ENCODE measurements at places on chromosomes 7 and 10.

DNA sequence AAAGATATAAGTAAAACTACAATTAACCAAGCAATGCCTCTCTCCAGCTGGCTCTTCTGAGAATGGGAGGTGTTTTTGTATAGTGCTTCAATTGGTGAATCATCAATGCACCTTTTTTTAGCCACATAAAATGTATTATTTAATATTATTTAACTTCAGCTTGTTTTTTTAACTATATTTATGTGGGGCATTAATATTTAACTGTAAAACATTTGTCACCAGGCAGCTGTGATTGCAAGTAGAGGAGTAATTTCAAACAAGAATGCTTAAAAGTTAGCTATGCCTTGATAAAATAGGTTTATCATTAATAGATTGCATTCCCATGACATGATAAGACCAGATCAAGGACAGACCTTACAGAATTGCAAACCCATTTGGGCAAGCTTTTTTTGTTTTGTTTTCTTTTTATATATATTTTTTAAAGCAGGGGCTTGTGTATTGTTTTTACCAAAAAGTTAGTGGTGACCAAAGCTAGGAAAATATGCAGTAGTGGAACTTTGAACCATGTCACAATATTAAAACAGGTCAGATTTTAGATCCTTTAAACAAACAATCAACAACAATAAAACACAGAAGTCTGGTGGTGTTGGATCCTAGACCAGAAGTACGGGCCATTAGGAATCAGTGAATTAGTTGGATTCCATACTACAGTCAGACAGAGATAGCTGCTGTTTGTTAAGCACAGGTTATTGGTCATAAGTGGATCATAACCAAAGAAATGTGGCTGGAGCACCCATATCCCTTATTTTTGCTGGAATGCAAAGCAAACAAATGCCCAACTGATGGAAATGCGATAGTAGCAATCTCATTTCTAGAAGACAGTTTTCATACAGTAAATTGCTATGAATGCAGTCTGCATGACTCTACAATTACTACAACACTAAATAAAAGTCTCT, 2.9 kb downstream of the CAV2 start:
- no peak for DNase-seq

DNA sequence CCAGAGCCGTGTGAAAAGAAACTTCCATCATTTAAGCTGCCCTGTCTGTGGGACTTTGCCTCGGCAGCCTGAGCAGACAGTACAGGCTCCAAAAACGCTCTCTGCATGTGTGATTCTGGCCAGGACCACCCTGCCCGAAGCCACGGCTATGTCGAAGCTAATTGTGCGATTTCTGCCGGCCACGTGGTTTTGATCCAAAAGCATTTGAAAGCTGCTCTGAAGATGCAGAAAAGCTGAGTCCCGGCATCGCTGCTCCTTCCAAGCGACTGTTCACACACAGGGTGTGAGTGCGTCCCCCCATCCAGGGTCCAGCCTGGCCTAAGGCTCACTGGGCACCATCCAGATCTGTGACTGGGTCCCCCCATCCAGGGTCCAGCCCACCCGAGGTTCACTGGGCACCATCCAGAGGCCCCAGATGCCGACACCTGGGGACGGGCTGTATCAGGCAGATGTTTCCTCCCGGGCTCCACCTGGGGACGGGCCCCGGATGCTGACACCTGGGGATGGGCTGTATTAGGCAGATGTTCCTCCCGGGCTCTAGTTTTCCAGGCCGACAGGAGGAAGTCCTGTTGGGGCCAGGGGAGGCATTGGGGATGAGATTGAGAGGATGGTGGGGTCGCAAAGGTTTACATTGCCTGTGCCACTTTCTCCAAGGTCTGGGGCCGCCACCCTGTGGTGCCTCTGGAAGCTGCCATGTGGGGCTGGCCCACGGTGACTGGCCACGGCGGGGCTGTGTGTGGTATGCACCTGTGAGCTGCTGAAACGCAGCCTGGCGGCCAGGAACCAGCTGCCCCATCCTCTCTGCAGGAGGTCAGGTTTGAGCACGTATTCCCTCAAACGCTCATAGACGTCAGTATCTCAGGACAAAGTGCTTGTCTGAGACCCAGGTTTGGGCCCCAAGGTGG, 527.4 kb downstream of the DNAJB6 start:
- DNase-seq = no peak

- DNase-seq = no peak
Measured at GRCh38 chr7:75565132-75565837, 73.2 kb downstream of the SPDYE5 start.

DNA sequence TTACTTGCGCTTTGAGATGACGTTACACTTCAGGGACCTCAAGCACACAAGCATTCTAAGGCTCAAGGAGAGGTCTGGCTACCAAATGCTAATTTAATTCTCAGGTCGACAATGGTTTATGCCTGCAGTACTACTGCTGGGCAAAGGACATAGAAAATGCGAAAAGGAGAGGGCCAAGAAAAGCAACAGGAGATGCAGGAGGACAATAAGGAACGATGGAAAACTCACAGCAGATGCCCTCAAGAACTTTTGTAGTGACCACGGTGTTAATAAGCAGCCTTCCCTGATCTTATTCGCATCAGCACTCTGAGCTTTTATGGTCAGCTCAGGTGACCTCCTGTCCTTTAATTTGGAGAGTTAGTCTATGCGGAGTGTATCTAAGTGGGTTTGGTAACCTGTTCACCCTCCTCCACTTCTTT, 146.3 kb downstream of the GPR85 start:
- no peak for DNase-seq

DNA sequence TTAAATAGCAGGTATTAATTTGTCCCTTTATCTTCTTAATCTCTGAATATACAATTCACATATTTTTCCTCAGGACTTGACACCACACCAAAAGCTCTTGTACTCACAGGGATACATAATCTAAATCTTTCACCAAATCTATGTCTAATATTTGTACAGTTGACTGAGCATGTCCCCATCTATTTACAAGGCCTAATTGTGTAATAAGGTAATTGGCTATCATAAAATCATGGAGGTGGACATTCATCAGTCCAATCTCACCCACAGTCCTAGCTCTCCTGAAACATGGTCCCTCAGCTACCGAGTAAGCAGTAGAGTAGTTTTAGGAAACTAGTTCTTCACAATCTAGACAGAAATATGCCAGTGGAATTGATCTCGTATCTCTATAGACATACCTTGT, 30.3 kb upstream of the EGFR start:
- no peak for DNase-seq

DNA sequence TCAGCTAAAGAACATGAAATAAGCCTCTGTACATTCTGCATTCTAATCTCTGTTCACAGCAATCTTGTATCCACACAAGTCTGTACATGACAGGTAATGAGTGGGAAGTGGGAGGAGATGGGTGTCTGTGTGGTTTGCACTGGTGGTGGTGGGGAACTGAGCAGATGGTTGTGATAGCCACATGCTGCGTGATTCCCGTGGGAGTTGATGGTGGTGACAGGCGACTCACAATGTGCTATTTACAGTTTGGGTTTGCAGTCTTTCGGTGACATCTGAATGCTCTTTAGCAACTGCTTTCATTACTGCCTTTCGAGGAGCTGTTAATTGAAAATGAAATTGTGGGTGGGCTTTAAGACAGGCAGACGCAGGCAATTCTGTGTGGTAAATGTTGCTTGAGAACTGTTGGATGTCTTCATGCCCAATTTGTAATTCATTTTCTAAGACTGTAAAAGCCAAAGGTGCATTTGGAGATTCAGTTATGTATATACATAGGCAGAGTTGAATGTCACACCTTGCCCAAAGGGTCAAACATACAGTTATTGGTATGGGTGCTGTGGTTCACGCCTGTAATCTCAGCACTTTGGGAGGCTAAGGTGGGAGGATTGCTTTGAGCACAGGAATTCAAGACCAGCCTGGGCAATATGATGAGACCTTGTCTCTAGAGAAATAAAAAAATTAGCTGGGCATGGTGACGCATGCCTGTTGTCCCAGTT, 308.2 kb downstream of the AUTS2 start:
- DNase-seq = no peak

DNA sequence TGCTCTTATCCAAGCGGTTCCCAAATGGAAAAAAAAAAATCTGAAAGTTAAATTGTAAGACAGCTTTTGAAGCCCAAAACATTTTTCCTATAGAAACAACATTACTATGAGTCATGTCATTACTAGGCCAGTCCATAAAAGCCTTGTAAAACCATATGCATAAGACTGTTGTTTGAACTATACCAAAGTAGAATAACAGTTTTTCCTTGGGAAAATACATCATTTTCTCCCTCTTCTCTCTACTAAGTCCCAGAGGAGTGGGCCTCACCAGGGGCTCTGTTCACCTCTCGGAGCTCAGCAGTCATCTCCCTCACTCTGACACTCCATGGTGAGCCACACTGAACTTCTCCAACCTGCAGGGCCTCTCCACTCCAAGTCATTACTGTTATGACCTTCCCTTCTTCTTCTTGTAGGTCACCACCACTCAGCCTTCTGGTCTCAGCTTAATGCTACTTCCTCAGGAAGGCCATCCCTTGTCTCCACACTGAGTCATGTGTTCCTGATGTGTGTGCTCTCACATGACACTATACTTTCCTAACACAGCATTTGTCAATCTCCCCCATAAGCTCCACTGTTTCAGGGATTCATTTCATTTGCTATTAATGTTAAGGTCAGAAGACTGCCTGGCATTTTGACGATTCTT, 32.5 kb downstream of the ZNF438 start:
- DNase-seq = no peak

GRCh38 chr7:10706875-10707493, 266.7 kb upstream of the PHF14 start:
- DNase-seq = no peak

- no peak for DNase-seq
Measured at GRCh38 chr10:26432938-26433337, 5.2 kb upstream of the APBB1IP start.

GRCh38 chr10:102812231-102812876, 24.9 kb downstream of the CYP17A1 start:
- no peak for DNase-seq

GRCh38 chr7:134212576-134213546, 85.7 kb downstream of the LRGUK start:
- no peak for DNase-seq

GRCh38 chr7:136009488-136010079, 32.4 kb upstream of the MTPN start:
- DNase-seq = peak; percentile 13

DNA sequence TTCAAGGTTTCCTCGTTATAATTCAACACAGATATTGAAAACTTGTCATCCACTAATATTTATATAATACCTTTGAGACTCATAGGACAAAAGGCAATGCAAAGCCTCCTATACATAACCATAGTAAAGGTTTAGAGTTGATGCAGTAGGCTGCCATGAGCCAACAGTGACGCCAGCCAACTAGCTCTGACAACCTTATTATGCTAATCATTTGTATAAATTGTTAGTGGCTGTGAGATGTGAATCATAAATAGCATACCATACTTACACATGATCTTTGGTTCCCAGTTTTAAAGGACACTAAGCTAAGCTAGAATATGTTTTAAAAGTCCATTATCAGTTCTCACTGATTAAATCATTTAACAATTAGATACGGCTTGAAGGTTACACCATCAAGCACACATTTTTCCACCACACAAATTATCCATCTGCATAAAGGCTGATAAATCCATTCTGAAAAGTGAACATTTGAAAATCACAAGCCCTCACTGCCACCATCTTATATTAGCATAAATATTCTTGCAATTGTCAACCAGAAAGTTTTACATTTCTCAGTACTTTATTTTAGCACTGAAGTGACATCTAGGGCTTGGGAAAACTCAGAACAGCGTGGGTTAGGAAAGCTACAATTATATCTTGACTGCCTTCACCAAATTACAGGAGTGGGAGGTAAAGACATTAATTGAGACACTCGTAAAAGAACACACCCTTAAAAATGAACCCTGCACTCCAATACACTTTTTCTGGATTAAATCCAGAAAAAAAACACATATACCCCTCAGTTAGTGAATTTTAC, 30.7 kb downstream of the COA1 start:
- no peak for DNase-seq

GRCh38 chr10:43287056-43288007, 20.5 kb upstream of the RASGEF1A start:
- peak; percentile 66 for DNase-seq

GRCh38 chr10:126124668-126125349, 228.4 kb downstream of the FANK1 start:
- no peak for DNase-seq

- no peak for DNase-seq
Measured at GRCh38 chr7:112331492-112331891, 118.8 kb upstream of the IFRD1 start.

- DNase-seq = no peak
Measured at GRCh38 chr10:22704942-22705341, 9.4 kb downstream of the PIP4K2A start.

DNA sequence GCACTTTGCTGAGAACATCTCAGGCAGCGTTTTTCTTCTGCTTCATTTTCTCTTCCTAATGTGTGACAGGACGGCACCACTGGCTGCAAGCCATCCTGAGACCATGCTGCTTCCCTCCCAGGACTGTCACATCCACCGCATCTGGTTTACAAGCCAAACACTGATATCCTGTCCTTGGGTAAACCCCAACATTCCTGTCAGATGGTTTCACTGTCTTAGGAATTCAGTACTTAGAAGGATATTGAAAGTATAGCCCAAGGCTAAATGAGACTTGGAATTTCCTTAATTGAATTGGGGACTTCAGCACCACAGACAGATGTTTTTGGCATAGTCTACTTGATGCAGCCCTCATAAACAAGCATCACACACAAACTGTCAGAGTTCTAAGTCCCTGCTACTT, 74.2 kb upstream of the PLXNA4 start:
- no peak for DNase-seq

DNA sequence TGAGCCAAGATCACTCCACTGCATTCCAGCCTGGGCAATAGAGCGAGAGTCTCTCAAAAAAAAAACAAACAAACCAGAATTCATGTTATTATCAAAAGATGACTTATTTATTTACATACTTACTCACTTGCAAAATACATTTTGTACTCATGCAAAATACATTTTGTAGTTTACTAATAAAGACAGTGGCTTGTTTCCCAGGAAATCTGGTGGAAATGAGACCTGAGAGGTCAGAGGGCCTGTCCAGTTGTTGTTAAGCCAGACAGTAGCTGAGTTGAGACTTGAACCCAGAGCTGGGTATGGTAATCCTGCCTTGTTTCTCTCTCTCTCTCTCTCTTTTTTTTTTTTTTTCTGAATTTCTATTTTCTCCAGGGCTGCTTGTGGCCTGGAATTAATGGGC, 29.5 kb downstream of the PDSS1 start:
- DNase-seq = no peak

DNA sequence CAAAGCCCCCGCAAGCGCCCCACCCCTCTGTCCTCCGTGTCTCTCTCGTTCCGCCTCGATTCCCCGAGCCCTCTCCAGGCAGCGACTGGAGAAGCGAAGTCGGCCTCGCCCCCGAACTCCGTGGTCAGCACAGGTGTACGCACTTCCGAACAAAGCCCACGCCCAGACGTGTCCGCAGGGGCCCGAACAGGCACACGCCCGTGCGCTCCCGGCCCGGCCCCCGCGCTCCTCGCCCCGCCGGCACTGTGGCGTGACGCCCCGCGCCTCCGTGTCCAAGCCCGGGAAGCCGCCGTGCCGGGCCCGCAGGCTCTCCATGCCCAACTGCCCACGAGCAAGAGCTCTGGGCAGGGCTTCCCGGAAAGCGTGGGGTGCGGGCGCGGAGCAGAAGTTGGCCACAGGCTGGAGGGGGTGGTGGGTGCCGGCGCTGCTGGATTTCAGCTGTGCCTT, 662 bp downstream of the NRCAM start:
- DNase-seq = no peak
